ENCODE measurements at places on chromosomes 2 and 18.
A peak's percentile ranks its signal among the peaks of the same experiment; 100 is the strongest.

DNA sequence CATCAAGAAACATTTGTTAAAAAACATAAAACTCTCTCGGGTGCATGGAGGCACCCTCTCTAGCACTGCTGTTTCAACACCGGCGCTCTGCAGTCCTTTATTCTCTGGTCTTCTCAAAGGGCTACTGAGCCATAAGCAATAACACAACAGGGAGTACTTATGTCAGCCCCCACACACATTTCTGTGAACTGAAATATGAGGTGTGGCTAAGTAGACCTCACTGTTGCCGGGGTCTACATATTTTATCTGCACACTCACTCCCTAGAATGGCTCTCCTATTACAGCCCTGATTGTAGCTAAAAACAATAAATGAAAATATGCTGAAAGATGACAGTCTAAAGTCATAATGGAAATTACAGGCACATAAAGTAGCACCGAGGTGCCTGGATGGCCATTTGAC, 235.1 kb downstream of the GRB14 start:
- no peak for DNase-seq

DNA sequence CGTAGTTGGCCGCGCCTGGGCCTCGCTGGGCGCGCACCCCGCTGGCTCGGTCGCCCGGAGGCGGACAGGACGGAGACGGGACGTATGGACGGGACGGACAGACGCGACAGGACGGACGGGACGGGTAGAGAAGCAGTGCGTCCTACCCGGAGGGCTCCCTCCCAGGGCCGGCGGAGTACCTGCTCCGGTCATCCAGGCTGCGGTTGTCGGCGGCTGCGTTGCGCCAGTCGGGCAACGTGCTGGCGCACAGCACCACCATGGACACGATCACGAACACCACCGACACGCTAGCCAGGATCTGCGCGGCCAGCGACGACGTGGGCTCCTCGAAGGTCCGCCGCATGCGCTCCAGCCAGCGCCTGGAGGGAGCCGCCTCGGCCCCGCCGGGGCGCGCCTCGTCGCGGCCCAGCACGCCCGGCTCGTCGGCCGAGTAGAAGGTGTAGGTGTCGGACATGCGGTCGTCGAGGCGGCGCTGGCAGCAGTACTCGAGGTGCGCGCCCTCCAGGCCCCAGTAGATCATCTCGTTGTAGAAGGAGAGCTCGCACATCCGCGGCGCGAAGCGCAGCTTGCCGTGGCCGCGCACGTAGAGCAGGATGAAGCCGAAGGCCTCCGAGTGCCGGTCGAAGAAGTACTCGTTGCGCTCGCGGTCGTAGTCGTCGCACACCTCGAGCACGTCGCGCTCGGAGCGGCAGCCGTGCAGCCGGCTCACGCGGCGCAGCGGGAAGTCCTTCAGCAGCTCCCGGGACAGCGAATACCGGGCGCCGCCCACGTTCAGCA, 903 bp downstream of the KCNG3 start:
- no peak for DNase-seq

DNA sequence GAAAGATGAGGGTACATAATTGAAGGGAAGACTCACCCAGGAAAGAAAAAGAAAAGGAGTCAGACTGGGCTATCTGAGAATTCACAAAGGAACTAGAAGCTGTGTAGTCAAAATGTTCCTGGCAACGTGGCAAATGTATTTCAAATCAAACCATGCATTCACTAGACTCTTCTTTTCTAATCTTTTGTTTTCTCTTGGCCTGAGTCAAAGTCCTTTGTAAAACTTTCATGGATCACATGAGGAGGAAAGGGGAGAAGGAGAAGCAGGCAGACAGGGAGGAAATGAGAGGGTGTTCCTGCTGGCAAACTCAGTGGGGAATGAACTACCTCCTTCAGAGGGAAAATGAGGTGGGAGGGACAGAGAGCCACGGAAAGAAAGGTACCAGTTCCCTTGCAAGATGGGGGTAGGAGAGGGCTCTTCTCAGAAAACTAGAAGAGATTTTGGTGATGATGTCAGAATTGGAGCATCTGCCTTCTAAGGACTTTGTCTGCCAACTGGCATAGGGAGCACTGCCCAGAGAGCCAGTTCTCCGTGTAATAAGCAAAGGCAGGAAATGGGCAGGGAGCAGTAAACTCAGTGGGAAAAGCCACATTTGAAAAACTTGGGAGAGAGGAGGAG, 51.4 kb downstream of the SLC8A1 start:
- no peak for DNase-seq

DNA sequence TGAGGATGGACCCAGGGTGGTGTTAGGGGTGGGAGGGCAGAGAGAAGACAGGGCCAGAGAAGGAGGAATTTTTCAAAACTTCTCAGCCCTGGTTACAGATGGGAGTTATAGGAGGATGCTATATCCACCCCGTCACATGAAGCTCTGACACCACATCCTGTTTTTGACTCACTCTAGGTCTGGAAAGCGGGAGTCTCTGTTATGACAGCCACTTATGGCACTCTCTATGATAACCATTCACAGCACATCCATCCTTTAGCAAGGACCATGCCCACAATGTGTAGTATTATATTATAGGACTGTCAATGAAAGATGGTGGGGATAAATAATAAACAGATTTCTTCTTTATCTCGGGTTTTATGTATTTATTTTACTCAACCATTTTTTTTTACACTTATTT, 461.2 kb downstream of the CDH2 start:
- no peak for DNase-seq

- DNase-seq, result peak; percentile 33
These were observed 206.9 kb downstream of the ARL4C start for GRCh38 chr2:234289834-234290590.

DNA sequence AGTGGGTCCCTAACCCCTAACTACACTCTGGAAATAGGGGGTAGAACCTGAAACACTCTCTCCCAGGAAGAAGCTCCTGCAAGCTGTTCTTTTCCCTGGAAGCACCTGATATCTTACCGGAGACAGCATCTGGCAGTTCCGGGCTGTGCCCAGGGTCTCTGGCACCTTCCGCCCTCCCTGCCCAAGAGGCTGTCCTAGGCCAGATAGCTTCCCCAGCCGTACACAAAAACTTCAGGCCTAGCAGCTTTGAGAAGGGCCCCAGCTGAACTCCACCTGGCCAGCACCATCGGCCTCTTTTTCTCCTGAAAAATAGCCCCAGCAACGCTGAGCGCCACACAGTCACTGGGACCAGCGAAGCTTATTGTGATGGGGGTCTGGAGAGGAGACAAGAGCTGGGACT, 9.7 kb downstream of the OSR1 start:
- no peak for DNase-seq

DNA sequence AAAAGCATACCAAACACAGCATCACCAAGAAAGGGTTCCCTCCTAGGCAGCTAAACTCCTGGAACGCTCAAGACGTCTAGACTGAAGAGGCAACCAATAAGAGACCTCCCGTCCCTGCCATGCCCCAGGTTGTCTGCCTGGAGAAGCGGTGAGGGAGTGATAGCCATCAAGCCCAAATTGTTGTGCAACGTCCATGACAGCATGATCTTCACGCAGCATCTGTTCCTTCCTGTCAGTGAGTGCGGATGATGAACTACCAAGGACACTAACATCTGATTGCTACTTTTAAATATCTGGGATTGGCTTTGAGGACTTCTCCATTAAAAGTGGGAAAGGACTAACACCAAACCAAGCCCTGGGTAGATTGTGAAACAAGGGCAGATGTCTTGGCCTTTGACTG, 149.7 kb downstream of the TXNL1 start:
- DNase-seq, result no peak

DNA sequence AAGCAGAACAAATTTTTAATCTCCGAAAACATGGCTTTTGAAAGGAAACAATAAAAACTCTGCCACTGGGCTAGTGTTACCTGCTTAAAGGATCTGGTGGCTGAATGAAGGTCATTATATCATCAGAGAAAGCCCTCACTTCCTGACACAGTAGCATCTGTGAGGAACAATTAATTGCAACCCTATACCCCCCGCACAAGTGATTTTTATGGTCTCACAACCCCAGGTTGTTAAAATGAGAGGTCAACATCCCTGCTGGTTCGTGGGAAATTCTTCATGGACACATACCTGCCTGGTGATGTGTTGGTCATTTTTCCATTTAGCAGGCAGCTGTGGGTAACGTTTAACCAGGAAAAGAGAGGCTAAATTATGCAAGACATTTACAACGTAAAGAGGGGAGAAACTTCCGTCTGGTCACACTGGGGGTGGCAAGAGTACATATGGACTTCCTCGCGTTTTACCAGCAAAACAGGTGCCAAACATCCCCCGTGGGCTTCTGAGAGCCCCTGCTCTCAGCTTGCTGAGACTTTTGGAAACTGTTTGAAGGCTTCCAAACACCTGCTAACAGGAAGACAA, 29.2 kb downstream of the NIFK start:
- DNase-seq, result no peak

DNA sequence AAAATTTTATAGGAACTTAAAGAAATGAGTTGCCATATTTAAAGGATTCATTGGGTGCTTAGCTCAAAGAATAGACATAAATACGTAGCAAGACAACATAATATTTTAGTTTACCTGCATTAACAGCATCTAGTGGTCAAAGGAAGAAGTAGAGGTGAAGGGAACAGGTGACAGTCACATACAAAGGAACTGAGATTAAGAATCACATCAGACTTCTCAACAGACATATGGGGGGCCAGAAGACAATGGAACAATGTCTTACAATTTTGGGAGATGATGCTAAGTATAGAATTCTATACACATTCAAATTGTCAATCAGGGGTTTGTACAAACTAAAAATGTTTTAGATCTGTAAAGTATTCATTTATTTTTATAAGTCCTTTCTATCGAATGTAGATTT, 38.6 kb upstream of the CCDC102B start:
- DNase-seq, result no peak

GRCh38 chr2:30147196-30147714, 448 bp downstream of the YPEL5 start:
- peak; percentile 89 for DNase-seq

DNA sequence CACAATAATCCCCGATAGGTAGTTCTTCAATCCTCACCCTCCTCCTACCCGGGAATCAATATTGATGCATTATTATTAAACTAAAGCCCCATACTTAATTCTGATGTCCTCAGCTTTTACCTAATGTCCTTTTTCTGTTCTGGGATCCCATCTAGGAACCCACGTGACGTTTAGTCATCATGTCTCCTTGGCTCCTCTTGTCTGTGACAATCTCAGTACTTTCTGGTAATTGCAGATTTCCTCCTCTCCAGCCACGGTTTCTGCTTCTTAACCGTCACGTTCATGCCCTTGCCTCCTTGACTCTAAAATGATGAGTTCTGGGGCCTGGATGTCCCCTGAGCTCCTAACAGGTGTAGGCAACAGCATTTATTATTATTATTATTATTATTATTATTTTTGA, 2.9 kb upstream of the DGKD start:
- DNase-seq, result peak; percentile 20

GRCh38 chr18:35662293-35663062, 80.9 kb downstream of the GALNT1 start:
- DNase-seq, result no peak

DNA sequence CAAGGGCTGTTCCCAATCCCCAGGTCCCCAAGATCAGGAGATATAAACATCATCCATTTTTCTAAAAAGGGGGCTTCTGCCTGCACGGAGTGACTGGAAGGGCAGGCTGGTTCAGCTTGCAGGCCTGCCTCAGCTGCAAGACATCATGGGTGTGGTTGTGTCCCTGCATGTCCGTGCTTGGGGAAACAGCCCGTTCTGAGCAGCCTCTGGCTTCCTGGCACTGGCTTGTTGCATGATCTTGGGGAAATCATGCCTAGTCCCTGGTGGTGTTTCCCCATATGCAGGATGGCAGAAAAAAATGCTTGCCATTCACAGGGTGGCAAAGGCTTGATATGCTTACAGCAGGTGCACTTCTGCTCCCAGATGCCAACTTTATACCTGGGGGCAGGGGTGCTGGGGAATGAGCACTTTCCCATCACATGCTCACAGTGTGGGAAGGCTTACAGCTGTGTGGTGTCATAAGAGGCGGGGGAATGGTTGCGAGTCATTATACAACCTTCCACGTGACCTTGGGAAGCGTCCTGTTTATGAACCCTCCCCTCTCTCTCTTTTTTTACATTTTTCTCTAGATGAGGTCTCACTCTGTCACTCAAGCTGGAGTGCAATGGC, 7.2 kb downstream of the PCARE start:
- peak; percentile 81 for DNase-seq

DNA sequence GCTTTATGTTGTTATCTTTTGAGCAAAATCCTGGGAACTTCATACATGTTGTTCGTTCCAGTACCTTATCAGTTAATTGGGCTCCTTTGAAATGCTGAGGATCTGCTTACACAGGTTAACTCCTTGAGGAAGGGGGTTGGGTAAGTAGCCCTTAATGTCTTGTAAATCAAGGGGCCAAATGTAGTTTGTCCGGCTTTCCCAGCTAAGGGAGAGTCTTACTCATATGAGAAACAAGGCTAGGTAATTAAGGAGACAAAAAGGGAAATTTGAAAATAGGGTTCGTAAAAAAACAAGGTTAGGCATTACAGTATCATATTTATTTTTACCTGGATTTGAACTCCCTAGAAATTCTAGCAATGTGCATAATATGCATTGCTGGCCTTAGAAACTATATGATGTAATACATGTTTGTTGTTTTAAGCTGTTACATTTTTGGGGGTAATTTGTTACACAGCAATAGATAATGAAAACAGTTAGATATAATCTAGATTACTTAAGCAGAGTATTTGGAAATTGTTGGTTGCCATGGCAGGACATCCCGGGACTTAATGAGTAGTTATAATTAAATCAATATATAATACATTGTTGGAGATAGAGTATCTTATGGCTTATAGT, 30.9 kb upstream of the RNF149 start:
- no peak for DNase-seq

DNA sequence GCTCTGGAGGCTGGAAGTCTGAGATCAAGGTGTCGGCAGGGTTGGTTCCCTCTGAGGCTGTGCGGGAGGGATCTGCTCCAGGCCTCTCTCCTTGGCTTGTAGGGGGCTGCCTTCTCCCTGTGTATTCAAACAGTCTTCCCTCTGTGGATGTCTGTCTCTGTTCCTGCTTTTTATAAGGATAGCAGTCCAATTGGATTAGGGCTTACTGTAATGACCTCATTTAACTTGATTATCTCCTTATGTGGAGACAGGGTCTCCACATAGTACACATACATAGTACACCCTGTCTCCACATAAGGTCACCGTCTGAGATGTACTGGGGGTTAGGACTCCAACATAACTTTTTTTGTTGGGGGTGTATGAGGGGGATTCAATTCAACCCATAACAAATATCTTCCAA, 30.5 kb downstream of the TCF7L1 start:
- no peak for DNase-seq

DNA sequence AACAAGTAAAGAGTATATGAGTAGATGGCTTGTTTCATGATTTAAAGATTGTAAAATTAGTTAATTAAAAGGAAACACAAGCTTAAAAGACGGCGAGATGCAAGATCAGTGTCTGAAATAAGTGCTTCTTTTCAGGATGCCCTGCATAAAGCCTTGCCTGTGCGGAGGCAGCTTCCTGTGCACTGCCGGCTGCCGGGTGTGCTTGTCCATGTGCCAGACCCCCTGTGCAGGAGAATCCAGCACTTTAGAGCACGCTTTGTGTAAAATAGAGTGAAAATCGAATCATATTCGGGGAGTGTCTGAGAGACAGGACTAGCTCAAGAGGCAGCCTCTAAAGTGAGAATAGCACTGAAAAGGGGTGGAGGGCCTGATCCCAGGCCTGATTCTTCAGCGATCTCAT, 154.7 kb downstream of the CHST9 start:
- no peak for DNase-seq

- no peak for DNase-seq
These were observed 119.5 kb downstream of the LIPG start for GRCh38 chr18:49681387-49681786.

GRCh38 chr2:151730262-151730975, 3.9 kb downstream of the NEB start:
- no peak for DNase-seq

Measured in lower leg skin (tissue), 4 donors.